ENCODE measurements at places on chromosomes 11 and 22.

GRCh38 chr11:111001986-111002611 is 243.4 kb upstream of the POU2AF2 start:
- DNase-seq: no peak

DNA sequence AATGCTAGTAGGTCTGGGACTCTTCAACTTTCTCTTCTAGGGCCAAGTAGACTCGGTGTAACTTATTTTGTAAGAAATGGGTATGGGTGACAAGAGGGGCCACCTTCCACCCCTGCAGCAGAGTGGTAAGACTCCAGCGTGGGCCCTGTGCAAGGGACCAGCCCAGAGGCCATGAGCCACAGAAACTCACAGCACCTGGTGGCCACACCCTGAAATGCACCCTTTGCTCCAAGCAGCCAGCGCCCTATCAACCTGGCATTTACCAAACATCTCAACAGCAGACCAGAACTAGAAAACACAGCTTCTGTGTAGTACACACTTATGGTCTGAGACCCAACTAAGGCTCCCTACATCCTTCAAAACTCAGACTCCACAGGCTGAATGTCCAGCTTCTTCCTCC is 5.7 kb downstream of the CDCA5 start:
- DNase-seq: peak; percentile 74

DNA sequence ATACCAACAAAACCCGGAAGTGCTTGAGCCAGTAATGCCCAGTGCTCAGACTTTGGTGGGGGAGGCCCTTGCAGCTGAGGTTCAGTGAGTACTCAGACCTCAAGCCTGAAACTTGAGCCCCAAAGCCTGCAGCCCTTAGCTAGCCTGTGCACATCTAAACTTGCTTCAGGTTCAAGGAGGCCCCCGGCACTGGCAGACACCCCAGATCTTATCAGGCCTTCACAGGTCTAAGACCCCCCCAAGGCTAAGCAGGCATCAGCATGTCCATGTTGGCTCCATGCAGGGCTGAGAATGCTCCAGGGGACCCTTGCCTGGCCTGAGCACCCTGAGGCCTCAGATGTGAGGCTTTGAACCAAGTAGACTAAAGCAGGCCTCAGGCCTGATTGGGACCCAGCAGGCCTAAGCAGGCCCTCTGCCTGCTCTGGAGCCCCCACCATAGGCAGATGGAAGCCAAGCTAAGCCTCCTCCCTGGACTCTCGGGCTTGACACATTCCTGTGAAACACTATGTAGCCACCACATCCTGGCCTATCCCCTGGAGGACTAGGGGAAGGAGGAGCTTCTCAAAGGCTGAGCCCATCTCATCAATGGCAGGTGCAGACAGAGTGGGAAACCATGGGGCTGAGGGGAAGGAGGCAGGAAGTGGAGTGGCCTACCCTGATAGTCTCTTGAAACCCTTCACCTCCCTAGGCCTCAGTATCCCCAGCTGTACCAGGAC is 1.2 kb upstream of the CASTOR1 start:
- no peak for DNase-seq

DNA sequence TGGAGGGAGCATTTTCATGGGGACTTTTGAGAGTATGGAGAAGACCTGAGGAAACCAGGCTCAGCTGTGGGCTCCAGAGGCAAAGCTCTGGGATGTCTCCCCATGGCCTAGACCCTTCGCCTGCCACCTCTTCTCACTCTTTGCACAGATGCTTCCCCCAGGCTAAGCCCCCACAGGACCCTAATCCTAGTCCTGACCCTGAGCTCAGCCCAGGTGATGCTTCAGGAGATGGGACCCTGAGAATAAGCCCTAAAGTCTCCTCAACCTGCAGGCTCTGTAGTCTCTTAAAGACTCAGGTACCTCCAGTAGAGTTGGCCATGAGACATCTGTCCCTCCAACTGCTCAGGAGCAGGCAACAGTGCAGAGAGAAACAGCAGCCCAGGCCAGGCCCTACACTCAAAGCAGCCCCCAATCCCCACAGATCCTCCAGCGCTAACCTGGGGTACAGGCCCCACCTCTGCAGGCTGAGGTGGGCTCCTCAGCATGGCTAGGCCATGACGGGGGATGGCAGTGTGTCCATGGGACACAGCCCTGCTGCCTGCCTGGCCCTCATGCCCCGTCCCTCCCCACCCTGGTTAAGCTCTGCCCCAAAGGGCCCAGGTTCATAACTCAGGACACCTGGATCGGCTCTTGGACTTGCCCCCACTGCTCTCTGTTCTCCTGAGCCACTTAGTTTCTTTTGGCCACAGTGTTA is 39.4 kb downstream of the GGTLC2 start:
- DNase-seq: no peak

DNA sequence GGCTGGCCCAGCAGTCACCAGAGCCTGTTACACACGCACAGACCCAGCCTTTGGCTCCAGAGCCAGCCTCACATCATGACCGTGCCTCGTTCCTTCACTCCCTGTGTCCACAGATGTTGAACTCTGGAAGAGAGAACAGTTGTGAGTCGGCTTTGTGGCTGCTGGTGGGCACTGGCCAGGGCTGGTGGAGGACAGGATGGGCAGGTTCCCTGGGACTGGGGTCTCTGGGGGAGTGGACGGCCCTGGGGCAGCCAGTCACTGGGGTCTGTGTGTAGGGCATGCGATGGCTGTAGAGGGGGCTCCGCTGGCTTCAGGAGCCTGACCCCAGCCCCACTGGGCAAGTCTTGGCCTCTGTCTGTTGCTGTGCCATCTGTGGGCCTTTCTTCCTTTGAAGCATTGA is 1070.1 kb downstream of the BRD1 start:
- DNase-seq: no peak

GRCh38 chr11:66359662-66360087 is 11.9 kb downstream of the SLC29A2 start:
- no peak for DNase-seq

DNA sequence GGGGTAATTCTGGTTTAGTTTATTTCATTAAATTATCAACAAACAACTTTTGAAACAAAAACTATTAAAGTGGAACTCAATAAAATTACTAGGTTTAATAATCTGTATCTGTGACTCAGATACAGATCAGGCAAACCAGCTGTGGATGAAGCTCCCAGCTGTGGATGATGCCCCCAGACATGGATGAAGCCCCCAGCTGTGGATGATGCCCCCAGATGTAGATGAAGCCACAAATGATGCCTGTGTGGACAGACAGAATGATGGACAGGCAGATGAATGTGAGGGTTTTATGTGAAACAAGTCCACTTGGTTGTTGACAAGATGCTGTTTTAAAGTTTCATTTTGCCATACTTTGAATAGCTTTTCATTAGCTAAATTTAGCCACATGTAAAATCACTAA is 5.8 kb upstream of the ZNF74 start:
- no peak for DNase-seq

- DNase-seq: no peak
Measured at GRCh38 chr11:27717801-27718229, 17.6 kb upstream of the BDNF start.

DNA sequence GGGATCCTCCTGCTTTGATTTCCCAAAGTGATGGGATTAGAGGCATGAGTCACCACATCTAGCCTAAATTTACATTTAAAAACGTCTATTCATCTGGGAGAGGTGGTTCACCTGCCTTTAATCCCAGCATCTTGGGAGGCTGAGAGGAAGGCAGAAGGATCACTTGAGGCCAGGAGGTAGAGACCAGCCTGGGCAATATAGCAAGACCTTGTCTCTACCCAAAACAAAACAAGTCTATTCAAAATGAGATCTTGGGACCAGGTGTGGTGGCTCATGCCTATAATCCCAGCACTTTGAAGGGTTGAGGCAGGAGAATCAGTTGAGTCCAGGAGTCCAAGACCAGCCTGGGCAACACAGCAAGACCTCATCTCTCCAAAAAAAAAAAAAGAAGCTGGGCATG is 4.9 kb upstream of the UBASH3B start:
- no peak for DNase-seq

DNA sequence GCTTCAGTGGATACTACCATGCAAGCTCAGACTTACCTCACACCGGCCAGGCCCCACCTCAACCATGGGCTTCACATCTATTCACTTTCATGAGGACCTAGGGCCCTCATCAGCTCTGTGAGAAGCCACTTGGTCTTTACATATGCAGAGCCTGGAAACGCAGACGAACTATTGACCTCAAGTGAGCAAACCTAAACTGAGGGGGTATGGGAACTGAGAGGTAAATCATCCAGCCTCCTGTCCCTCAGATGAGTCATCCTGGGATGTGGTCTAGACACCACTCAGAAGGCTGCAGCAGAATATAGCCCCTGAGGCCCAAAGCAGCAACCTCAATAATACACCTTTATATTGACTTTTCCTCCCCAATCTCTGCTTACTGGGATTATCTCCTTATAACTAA is 578.0 kb downstream of the INSC start:
- DNase-seq: no peak

DNA sequence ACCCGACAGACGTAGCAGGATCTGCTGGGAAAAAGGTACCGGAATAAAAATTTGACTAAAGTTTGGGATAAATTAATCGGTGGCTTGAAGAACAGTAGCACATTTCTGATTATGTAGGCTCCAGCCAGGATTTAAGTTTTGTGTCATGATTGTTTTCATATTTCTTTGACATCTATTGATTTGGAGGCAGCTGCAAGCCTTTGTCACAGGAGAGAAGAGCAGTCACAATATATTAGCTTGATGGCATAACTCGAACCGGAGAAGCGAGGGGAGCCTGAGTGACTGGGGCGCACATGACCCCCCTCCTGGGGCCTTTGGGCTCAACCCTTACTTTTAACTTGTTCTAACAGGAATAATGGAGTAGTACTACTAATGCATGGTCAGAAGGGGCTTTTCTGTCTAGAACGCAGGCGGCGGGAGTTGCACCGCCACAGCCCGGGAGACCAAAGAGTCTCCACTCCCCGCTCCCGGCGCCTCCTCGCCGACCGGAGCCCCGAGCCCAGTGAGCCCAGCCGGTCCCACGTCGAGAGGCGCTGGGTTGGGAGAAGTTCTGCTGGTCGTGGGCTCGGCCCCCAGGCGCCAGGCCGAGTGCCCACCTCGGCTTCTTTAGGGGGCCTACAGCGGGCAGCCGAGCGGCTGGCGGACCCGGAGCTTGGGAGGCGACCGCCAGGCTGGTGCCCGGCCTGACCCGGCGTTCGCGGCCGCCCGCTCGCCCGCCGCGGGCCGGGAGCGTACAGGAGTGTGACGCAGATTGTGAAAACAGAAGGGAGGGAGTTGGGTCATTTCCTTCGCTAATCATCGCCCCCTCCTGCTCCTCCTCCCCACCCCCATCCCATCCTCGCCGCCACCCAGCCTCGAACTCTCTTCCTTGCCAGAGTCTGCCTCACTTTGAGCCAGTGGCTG is 15.7 kb upstream of the PAX6 start:
- DNase-seq: no peak

DNA sequence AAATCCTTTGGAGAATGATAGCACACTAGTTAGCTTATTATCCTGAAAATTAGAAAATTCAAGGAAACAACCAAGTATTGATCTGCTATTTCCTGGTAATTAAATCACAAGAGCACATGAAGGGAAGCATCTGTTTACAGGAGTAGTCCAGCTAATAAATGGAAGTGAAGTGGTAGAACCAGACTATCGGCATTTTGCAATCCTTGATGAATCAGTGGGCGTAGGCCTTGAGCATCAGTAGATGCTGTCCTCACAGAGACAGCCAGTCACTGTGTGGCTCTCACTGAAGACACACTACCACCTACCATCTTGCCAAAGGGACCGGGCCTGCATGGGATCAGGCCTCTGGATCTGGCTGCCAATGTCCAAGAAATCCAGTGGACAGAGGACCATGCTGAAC is 69.8 kb downstream of the FBLN1 start:
- no peak for DNase-seq

DNA sequence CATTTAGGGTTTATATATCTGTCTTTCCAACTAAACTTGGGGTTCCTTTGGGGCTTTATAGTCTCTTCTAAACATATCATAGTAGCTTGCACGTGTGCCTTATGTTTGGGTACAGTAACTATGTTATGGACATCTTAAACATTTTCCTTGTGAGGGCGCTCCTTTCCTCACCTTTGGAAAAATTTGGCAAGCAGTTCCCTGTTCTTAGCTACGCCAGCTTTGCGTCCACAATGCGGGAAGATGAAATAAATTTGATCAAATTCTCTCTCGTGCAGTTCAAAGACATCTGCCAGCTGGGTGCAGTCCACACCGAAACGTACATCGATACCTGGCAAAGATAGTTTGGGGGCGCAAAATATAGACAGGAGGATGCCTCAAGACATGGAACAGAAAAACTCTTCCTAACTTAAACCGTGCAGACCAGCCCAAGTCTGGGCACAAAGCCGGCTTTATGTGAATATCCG is 548 bp downstream of the FDXACB1 start:
- DNase-seq: no peak

DNA sequence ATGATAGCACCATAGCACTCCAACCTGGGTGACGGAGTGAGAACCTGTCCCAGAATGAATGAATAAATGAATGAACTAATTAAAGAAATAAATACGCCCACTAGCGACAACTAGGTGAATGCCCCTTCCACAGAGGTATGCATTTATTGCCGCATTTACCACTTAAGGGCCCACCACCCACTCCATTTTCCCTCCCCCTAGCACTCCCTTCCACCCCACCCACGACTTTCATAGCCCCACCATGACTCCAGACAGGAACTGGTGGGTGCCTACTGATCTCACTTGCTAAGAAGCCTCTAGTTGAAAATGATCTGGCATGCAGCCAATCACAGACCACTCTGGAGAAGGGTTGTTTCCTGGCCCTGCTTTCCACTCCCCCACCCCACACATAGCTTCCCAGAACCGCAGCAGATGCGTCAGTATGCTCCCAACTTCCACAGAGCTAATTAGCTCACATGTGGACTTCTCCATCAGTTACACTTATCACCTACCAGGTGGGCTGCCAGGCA is 167.6 kb downstream of the WT1 start:
- DNase-seq: no peak

DNA sequence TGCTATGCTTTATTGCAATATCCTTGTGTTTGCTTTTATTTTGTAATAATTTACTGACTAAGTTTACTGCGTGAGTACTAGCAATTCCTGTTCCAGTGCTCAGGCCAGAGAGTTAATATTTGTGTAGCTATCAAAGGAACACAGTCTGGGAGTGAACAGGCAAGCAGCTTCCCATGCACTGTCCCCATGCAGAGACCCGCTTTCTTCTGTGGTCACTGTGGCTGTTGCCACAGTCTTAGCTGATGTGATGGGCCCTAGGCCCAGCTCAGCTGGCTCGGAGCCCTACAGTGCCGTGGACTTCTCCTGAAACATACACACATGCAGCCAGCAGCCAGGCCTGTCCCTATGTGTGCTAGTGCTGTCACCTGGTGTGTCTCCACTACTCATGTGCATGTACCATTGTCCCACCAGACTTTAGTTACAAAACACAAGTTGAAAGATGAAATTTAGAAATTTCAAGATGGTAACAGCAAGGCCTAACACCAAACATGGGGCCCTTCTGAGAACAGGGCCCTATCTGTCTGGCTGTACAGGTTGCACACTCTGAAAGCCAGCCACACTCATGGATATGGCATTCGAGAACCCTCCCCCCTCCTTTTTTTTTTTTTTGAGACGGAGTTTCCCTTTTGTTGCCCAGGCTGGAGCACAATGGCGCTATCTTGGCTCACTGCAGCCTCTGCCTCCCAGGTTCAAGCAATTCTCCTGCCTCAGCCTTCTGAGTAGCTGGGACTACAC is 12.3 kb upstream of the SCUBE2 start:
- DNase-seq: no peak
